HFF-Myc (cell line): ENCODE measurements at places on chromosomes 7 and 10.

DNA sequence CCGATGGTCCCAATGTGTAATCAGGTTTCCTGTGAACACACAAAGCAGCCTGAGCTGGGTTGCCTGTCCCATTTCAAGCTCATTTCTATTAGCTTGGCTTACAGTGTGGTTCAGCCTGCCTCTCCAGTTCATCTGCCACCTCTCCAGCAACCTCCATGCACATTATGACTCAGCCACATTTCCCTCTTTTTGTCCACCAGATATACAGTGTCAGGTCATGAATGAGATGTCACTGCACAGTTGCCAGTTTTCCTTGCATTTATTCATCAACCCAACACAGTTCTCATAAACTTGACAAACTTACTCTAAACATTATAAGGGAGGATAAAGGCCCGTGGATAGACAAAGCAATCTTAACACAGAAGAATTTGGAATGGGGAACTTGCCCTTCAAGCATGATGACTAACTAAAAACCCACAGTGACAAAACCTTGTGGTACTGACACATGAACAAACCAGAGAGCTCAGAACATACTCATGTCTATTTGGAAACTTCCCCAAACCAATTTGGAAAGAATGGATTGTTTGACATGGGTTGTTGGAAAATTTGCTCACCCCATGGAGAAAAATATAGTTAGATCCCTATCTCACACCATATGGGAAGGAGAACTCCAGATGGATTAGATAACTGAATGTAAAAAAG lies 2.5 kb upstream of the CFAP58 start:
- no peak for DNase-seq

- DNase-seq: no peak
These were observed 14.6 kb downstream of the ITGB1 start for GRCh38 chr10:32943395-32943794.

GRCh38 chr7:26420422-26421019 lies 128.9 kb downstream of the SNX10 start:
- DNase-seq: no peak

DNA sequence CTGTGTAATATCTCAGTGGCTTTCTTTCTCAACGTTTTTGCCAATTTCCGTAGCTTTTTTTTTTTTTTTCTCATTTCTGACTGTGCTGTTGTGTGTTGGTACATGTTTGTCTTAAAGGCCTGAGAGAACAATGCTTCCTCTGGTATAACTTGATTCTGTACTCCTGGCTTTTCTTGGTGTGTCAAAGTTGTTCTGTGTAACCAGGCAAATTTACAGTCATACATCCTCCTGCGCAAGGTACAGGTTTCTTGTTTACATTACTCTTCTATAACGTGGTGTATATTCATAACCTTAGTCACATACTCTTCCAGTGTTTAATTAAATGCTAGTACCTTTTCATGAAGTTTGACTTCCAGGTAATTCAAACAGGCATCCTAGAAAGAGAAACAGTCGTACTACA lies 8.3 kb upstream of the ARHGAP12 start:
- DNase-seq: no peak

GRCh38 chr7:117741962-117742361 lies 131.3 kb downstream of the CTTNBP2 start:
- DNase-seq: no peak

DNA sequence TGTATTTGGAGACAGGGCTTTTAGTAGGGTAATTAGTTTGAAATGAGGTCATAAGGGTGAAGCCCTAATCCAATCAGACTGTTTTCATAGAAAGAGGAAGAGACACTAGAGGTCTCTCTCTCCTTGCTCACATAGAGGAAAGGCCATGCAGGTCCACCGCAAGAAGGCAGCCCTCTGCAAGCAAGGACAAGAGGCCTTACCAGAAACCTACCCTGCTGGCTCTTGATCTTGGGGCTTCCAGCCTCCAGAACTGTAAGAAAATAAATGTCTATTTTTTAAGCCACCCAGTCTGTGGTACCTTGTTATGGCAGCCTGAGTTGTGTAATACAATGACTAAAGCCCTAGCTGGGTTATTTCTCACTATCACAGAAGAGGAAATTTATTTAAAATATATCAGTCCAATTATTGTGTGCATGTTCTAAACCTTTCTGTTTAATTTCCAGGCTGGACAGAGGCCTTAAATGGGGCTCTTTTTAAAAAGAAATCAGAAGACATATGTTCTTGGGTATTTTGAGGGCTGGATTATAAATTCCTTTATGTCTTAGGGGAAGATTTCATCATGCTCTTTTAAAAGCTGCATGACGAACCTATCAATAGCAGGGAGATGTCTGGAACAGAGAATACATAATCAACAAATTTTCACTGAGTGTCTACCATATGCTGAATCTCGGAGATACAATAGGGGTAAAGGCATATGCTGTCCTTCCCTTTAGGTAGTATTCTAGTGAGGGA lies 12.9 kb upstream of the TMEM26 start:
- DNase-seq: no peak

- no peak for DNase-seq
These were observed 77.7 kb upstream of the GNA12 start for GRCh38 chr7:2921653-2922347.

- DNase-seq: no peak
These were observed 350.5 kb downstream of the PARD3 start for GRCh38 chr10:34464591-34464990.

DNA sequence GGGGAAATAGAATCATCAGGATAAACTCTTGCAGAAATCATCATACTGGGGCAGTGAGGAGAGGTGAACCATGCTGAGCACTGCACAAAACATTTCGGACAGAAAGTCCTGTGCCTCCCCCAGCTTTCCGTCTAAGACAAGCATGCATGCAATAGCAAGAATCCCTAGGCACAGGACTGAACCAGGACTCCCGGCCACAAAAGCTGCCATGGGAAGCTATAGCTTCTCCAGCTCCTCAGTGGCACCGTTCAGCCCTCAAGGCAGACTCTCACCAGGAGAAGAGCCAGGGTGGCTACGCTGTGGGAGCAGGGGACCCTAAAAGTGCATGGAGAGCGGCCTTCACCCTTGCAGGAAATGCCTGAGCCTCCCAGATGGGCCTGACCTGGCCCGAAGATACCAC lies 70.8 kb downstream of the ASB13 start:
- no peak for DNase-seq

DNA sequence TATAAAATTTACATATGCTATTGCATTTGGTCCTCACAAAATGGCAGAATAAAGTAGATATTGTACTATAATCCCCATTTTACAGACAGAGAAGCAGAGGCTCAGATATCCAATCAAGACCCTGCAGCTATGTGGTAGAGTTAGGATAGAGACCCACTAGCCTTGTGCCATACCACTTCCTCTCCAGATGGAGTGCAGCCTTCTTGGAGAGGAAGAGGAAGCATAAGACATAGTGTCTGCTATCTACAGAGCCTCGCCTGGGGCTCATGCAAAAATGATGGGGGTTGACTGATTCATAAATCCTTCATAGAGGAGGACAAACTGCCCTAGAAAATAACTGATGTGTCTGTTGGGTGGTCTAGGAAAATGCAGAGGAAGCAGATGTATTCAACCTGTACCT lies 447.3 kb downstream of the KCNMA1 start:
- DNase-seq: no peak

- DNase-seq: no peak
These were observed 1.3 kb downstream of the ZMIZ2 start for GRCh38 chr7:44749992-44750391.

DNA sequence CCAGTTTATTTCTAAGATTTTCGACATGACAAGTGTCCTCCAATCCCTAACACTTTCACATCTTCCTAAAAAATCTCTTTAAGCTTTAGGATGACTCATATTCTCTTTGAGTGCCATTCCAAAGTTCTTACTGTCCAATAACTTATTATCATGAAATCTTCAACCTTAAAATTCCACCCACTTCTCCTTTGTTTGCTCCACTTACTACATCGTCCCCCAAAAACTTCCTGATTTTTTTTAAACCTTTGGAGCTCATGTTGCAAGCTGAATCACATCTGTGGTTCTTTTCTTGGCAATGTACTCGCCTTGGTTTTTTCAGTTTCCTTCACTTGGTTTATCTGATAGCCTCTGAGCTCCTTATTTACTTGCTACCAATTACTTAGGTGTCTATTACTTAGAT lies 39.2 kb upstream of the JCAD start:
- peak; percentile 84 for DNase-seq

DNA sequence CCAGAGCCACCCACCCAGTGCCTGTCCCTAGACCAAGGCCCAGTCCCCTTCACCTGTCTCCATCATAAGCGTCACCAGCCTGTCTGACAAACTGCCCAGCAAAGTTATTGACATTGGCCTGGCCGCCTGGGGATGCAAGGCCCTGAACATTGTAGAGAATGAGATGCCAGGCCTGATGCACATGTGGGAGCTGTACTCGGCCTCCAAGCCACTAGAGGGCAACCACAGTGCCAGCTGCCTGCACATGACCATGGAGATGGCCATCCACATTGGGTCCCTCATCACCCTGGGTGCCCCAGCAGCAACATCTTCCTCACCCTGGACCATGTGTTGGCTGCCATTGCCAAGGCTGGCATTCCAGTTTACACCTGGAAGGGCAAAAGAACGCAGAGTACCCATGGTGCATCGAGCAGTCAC lies 63.7 kb upstream of the ANTXRL start:
- no peak for DNase-seq

DNA sequence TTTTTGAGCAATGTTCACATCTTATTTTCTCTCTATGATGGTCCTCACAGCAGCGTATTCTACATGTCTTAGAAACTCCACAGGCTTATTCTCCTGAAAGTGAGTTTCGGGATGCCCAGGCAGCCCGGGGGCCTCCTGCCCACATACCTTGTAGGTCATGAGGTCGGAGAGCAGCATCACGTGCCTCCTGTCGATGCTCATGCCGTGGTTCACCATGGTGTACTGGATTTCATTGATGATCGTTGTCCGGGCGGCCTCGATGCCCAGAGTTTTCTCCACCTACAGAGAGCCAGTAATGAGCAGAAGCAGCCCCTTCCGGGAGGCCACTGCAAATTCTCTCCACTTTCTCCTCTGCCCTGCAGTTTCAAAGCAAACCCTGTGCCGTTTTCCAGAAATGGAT lies 48.0 kb downstream of the POLR3A start:
- no peak for DNase-seq

DNA sequence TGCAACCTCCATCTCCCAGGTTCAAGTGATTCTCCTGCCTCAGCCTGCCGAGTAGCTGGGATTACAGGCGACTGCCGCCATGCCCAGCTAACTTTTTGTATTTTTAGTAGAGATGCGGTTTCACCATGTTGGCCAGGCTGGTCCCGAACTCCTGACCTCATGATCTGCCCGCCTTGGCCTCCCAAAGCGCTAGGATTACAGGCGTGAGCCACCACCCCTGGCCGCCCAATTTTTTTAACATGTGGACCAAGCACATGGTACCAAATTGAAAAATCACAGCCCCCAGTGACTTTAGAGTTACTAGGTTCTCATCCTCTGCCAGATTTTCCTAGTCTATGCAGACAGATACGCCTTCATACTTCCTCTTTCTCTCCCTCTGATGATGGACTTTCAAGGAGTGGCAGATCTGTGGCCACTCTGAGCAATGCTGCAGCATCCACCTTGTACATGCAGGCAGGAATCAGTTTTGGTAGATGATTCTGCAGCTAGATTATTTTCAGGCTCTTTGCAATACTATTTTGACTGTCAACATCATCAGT lies 34.0 kb upstream of the EZH2 start:
- no peak for DNase-seq

DNA sequence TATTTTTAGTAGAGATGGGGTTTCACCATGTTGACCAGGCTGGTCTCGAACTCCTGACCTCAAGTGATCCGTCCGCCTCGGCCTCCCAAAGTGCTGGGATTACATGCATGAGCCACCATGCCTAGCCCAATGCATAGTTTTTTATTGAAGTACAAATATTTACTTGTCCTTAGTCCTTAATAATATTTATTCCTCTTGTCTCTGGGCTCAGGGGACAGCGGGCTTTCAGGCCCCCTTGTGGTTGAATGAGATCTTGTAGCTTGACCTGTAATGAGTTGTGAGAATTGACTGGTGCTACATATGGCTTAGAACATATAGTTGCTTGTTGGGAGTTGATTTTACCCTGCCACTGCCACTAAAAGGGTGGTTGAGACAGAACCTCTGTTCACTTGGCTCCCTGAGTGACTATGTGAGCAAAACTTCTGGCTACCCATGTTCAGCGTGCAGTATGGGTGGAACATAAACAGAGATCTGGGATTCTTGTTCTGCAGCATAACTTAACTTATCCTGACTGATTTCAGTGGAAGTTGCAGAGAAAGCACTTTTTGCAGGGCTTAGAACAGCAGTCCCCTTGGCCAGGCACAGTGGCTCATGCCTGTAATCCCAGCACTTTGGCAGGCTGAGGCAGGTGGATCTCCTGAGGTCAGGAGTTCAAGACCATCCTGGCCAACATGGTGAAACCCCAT lies 14.9 kb downstream of the CCL26 start:
- no peak for DNase-seq

GRCh38 chr7:144738708-144739314 lies 97.0 kb downstream of the TPK1 start:
- no peak for DNase-seq

- no peak for DNase-seq
These were observed 334.6 kb downstream of the PTEN start for GRCh38 chr10:88198023-88198422.

DNA sequence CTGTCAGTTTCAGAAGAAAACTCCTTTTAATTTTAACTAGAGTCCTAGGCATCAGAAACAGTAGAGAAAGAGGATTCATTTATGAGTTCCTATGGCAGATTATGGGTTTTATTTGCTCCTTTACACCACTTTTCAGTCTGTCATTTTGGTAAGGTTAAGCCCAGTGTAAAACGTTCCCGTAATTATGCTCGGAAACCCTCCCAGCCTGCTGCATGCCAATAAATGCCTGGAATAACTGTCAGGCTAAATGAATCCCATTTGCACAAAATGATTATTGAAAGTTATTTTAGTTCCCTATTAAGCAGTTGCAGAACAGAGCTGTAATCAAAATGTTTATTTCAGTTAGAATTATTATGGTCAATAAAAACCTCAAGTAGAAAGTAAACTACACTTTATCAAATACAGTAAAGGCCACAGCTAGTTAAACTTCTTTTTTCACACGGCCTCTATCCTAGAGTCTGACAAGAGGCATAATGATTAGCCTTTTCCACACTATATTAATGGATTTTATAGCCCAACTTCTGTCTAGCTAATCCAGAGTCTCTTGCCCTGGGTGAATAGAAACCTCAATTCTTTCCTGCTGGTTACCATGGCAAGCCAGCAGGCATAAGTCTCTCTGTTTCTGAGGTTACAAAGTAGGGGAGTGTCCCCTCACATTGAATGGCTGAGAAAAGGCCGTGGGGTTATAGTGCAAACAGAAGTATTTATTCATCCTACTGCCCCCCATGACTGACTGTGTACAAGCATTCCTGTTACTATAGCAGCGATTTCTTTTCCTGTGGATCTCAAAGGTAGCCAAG lies 80.8 kb upstream of the NPVF start:
- no peak for DNase-seq
